ENCODE measurements at places on chromosomes 1 and 21. TPM values are rescaled to one million over a fixed set of nuclear protein-coding genes. Genes with fewer than 3 reads are reported as not detected.

- H3K4me3 ChIP-seq = peak overlapping the region; percentile 77
- peak; percentile 91 for DNase-seq
- peak overlapping the region; percentile 50 for H3K27ac ChIP-seq
These were observed 13.5 kb upstream of the KCNA2 start for GRCh38 chr1:110619412-110620249.

DNA sequence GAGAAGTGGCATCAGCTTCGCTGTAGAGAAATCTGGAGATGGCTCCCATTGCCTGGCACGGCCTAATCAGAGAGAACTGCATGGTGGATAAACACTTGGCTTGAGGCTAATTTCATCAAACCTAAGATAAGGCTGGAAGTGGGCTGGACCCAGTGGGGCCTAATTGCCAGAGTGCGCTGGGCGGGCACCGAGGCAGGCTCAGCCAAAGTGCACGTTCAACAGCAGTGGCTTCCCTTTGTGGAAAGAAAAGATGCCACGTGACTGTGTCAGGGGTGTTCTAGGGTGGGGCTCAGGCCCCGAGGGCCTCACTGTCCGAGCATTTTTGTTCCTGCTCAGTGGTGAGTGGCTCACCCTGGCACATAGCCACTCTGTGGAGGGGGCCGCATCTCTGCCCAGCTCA, 5.8 kb downstream of the PLCH2 start:
- no peaks in the 10 kb centered on the region for H3K27me3 ChIP-seq
- no peak for DNase-seq

DNA sequence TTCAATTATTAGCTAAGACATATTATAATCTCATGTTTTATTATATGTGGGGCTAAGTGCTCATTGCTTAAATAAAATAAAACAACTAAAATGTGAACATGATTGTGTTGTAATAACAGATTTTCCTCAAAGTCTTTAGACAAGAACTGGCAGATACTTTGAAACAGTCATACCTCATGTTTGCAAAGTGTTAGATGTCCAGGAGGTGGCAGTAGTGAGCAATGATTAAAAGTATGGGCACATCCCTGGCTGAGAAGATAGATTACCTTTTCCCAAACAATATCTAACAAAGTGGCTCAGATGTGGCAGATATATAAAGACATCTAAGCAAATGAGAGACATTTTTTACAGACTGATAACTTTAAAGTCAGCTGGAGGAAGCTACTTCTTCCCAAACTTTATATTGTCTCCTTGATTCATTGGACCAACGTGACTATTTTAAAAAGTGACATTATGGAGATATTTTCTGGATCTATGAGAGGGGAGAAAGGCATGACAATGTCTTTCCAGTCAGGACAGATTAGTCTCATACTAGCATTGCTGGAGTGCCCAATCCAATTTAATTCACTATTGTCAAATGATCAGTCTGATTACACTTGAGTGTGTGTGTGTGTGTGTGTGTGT, 269.8 kb downstream of the S1PR1 start:
- no peak overlapping the region for H3K4me3 ChIP-seq
- no peaks in the 10 kb centered on the region for H3K36me3 ChIP-seq
- no peaks in the 10 kb centered on the region for H3K27me3 ChIP-seq
- H3K27ac ChIP-seq = no peak overlapping the region
- DNase-seq = peak; percentile 31

GRCh38 chr21:42827588-42827987, 51.8 kb downstream of the WDR4 start:
- peaks cover 6% of the 10 kb centered on the region for H3K27me3 ChIP-seq
- H3K4me1 ChIP-seq = peaks cover 23% of the 10 kb centered on the region
- no peak overlapping the region for H3K4me3 ChIP-seq

MSH4 gene
- not detected for polyA plus RNA-seq

WLS gene
- not detected for polyA plus RNA-seq
